GM19239 (cell line): ENCODE measurements at places on chromosomes 5 and 9.

GRCh38 chr5:57004800-57005199, 52.9 kb upstream of the MIER3 start:
- no peak for DNase-seq

- no peak for DNase-seq
Measured at GRCh38 chr9:85213650-85214607, 527.8 kb downstream of the AGTPBP1 start.

- no peak for DNase-seq
Measured at GRCh38 chr5:80960531-80961375, 590 bp downstream of the RASGRF2 start.

GRCh38 chr5:73312146-73312871, 136.3 kb downstream of the FOXD1 start:
- DNase-seq = no peak

DNA sequence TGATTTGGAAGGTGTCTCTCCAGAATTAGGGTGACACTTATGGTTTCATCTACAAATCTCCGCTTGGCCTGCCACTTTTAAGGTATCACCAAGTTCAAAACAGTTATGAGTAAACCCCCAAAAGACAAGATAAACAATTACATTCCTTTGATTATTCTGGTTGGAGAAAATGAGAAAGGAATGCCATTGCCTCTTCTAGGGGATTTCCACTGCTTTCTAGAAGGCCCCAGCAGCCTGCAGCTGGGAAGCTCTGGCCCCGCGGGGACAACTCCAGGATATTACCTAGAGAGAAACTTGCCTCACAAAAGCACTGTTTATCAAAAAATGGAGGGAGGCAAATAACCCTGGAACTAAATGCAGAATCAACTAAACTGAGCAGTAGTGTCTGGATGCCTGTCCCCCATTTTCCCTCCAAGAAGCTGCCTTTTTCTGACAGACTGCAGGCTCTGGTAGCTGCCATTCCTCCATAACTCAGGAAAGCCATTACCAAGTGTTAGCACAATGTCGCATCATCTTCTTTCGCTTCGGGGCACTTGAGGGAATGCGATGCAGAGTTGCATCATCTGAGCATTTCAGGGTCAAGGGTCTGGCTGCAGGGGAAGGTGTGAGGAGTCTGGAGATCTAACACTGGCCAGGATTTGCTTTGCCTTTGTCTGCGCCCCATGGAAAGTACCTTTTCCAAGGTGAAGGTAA, 71.5 kb upstream of the PLPP6 start:
- no peak for DNase-seq

GRCh38 chr5:34045023-34045422, 2.0 kb upstream of the C1QTNF3 start:
- no peak for DNase-seq

GRCh38 chr5:102841021-102841420, 85.9 kb downstream of the PAM start:
- DNase-seq = no peak

DNA sequence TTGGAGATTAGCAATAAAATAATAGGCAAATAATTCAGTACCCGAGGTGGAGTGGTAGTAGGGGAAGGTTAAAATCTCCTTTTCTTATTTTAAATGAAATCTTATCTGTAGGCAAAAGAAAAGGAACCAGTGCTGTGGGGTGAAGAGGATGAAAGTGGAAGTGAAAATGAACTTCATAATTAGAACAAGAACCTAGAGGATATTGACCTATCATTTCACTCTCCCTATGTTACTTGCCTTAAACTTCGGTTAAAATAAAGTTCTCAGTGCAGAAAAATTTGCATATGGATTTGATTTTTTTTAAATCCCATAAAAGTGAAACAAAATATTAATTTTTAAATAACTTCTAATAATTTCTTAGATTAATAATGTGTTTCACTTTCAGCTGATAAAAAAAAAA, 1094.9 kb upstream of the C9orf72 start:
- no peak for DNase-seq
